ENCODE measurements at places on chromosomes 5 and 9.

DNA sequence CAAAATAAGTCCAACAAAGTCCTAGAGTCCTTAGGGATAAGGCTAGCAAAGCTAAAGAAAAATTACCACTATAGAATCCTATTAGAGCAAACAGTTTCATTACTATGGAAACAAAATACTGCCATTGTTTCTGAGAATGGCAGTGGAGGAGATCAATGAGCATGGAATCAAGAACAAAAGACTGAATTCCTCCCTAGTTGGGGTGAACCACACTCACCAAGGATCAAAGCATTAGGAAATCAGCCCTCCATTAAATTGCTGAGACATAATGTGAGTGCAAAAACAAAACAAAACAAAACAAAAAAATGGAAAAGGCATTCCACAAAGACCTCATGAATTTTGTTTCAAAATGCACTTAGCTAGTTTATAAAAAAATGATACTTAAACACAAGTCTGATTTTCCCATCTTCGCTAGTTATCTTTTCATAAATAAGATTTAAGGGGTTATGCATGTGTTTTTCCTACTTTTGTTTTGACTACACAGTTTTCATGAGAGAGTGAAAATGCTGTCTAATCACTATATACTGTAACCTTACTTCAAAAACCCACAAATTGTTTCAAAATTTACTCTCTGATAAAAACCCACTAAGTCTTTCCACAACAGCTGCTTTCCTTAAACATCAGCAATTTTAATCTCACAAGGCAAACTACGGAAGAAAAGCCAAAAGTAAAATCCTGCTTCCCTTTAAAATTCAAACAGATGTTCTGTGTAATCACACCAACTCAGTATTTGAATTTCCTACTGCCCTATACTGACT, 9.7 kb downstream of the SERINC5 start:
- DNase-seq: no peak

- DNase-seq: no peak
Observed at GRCh38 chr9:137488906-137489305, 29.8 kb upstream of the NSMF start.

GRCh38 chr9:112711050-112711689, 6.7 kb downstream of the INIP start:
- DNase-seq: no peak

DNA sequence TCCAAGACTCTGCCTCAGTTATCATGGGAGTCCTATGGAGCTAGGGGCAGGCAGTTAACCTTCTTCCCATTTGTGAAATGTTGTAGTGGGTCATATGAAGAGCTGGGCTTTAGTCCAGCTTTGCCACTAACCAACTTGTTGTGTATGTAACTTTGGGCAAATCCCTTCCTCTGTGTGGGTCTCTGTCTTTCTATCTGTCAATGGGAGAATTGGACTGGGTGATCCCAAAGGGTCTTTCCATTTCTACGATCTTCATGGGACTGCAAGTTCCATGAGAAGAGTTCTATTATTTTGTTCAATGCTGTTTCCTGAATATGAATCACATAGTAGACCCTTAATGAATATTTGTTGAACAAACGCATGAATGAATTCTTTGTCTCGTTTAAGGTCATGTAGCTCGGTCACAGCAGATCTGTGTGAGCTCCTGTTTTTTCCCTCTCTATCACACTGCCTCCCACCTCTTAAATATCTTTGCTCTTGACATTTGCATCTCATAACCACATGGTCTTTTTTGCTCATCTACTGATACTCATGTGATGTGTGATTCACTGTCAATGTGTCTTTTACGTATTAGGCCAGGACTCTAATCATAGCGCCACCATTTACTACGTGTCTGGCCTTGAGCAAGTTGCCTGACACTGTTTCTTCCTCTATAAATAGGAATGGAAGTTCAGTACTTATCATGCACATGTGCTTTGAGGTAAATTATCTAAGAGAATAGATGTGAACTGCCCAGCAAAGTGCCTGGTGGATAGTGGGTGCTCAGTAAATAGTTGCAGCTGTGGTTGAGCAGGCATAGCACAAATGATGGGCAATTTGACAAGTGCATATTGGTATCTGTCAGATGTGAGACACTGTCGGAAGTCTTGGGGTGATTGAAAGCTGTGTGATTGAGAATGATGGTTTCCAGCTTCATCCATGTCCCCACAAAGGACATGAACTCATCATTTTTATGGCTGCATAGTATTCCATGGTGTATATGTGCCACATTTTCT, 37.4 kb downstream of the PTTG1 start:
- no peak for DNase-seq

GRCh38 chr9:79759460-79759859, 187.7 kb downstream of the TLE4 start:
- no peak for DNase-seq

GRCh38 chr9:111961575-111961974, 65.0 kb downstream of the UGCG start:
- no peak for DNase-seq

- no peak for DNase-seq
Observed at GRCh38 chr9:125337236-125337635, 75.6 kb downstream of the GAPVD1 start.

DNA sequence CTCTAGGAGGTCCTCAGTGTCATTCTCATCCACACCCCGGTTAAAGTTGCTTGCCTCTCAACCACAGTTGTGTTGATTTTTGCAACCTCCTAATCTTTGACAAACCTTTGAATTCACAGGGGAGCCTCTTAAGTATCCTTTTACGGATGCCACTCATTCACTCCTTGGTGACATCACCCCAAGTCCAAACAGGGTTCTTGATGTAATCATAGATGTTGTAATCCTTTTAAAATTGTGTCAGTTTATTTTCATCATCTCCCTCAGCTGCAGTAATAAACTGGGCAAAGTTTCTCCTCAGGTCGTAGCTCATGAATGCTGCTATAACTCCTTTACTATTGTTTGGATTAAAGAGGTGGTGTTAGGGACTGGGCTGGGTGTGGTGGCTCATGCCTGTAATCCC, 637.2 kb upstream of the NUDT12 start:
- no peak for DNase-seq

GRCh38 chr5:119323601-119324000, 32.2 kb upstream of the TNFAIP8 start:
- DNase-seq: no peak

DNA sequence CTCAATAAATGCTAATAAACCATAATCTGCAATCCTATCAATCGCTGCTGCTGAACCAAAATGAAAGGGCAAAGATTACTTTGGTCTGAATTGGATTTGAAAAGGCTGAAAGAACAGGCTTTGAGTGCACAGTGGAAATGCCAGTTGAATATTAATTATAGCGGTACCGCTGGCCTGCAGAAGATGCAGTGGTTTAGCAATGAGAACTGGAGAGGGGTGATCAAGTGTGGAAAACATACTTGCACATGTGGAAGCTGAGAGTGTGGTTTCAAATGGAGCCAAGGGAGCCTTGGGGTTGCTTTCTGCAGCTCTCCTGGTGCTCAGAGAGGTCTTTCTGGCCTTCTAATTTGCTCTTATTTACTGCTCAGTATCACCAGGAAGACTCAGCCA, 133.9 kb downstream of the PTTG1 start:
- no peak for DNase-seq

DNA sequence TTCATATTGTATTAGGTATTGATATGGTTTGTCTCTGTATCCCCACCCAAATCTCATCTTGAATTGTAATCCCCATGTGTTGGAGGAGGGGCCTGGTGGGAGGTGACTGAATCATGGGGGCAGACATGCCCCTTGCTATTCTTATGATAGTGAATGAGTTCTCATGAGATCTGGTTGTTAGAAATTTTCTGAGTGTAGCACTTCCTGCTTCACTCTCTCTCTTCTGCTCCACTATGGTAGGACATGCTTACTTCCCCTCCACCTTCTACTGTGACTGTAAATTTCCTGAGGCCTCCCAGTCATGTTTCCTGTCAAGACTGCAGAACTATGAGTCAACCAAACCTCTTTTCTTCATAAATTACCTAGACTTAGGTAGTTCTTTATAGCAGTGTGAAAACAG, 187.4 kb upstream of the SLC24A2 start:
- DNase-seq: no peak

- no peak for DNase-seq
Observed at GRCh38 chr5:112687306-112687705, 50.4 kb upstream of the APC start.

GRCh38 chr9:77014597-77015263, 4.7 kb upstream of the FOXB2 start:
- no peak for DNase-seq

GRCh38 chr5:80797428-80798024, 142.7 kb upstream of the DHFR start:
- no peak for DNase-seq

DNA sequence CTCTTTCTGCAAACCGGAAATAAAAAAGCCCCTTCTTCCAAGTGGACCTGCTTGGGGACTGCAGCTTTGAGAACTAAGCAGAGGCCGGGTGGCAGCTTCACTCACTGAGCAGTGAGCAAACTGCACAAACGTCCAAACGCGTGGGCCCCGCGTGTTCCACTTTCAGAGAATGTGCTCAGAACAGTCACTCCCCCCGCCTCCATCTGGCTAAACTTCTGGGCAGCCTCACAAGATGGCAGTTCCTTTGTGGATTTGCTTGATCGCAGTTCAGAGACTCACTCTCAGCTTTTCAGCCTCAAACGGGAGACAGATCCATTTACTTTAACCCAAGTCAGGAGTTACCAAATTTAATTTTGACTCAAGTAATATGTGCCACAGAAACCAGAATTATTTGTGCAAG, 216.6 kb downstream of the TLE1 start:
- no peak for DNase-seq

DNA sequence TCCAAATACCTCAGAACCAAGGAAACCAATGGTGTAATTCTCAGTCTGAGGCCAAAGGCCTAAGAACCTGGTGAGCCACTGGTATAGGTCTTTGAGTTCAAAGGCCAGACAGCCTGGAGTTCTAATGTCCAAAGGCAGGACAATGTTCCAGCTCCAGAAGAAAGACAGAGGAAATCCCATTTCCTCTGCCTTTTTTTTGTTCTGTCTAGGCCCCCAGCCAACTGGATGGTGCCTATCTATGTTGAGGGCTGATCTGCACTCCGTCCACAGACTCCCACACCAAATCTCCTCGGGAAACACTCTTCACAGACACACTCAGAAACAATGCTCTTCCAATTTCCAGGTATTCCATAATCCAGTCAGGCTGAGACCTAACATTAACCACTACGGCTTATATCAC, 30.1 kb downstream of the FNIP1 start:
- DNase-seq: no peak

- DNase-seq: no peak
Observed at GRCh38 chr5:11851416-11851815, 52.8 kb downstream of the CTNND2 start.

DNA sequence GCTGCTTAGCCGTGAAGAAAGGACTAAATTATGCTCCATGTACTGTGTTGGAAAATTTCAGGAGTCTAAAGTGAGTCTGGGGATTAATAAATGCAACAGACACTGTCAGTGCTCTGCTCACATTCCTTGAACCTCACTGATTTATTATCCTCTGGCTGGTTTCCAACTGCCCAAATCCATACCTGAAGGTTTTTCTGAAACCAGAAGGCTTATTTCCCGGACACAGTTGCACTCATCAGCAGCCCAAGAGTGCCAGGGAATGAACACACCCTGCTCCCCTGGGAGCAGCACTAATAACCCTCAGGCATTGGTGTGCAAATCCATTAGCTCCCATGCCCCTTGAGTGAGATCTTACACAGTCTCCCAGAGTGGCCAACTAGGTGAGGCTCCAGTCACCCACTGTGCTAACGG, 38.7 kb downstream of the F2R start:
- no peak for DNase-seq

DNA sequence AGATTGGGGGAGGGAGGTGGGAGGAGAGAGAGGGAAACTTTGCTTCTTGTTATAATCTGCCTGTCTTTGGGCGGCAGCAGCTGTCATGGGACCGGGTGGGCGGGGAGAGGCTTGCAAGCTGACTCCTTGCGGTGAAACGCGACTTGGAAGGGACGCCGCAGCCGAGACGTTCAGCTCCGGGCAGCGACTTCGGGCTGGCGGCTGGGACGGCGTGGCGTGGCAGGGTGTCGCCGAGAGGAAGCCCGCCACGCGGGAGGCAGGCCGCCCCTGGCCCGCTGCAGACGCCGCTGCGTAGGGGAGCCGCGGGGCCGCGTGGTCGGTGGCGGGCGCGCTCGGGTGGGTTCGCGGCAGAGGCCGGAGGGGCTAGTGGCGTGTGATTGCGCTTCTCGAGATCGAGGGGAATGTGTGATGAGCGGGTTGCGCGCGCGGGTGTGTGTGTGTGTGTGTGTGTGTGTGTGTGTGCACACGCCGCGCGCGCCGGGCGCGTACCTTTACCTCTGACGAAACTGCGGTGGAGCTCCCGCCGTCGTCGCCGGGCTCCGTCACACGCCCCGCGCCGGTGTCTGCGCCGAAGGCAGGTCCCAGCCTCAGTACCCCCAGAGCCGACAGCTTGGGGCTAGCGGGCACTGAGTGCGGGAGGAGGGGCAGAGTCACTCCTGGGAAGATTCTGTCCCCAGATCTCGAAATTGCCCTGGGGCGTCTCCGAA, 1.7 kb downstream of the PPARGC1B start:
- DNase-seq: peak; percentile 50

DNA sequence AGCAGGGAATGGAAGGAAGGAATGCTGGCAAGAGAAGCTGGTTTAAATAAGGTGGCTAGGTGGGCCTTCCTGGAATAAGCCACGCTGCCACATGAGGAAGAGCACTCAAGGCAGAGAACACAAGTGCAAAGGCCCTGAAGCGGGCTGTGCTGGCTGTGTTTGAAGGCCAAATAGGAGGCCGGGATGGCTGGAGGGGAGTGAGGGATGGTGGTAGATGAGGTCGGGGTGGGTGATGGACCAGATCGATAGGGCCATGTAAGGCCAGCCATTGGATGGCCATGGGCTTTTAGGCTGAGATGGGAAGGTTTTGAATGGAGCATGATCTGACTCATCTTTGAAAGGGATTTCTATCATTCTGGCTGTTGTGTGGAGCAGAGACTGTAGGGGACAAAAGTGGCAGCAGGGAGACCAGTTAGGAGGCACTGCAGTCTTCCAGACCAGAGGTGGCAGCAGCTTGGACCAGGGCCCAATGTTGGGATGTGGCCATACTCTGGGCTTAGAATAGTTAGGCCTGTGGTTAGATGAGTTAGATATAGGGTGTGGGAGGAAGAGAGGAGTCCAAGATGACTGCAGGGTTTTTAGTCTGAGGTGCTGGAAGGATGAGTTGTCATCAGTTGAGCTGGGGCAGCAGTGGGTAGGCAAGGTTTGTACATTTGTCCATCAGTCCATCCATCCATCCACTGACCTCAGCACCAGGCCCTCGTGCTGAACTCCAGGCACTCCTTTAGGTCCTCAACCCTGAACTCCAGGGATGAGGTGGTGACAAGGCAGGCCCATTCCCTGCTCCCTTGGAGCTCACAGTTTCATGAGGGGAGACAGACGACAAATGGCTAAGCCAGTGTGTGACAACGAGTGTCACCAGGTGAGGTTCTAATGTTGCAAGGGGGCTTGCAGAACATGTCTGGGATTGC, 30.3 kb downstream of the NDST1 start:
- DNase-seq: no peak

- DNase-seq: no peak
Observed at GRCh38 chr5:169650701-169651331, 13.7 kb downstream of the DOCK2 start.

DNA sequence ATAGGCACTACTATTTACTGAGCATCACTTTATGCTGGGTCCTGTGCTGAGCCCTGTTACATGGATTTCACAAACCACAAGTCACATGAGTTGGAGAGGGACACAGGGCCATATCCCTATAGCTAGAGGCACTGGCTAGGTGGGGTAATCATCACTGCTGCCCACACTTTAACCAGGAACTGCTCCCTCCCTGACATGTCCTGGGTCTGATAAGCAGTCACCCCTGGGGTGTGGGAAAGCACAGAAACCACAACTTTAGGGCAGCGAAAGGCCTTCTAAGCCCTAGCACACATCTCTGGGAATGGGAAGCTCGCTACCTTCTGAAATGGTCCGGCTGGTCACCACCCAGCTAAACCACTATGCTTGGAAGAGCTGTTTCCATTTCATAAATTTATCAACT, 15.0 kb downstream of the TBC1D2 start:
- no peak for DNase-seq

All from activated CD8-positive, alpha-beta memory T cell treated with anti-CD3 and anti-CD28 coated beads for 48 hours (primary cell).